ENCODE measurements at places on chromosomes 12 and 14.

DNA sequence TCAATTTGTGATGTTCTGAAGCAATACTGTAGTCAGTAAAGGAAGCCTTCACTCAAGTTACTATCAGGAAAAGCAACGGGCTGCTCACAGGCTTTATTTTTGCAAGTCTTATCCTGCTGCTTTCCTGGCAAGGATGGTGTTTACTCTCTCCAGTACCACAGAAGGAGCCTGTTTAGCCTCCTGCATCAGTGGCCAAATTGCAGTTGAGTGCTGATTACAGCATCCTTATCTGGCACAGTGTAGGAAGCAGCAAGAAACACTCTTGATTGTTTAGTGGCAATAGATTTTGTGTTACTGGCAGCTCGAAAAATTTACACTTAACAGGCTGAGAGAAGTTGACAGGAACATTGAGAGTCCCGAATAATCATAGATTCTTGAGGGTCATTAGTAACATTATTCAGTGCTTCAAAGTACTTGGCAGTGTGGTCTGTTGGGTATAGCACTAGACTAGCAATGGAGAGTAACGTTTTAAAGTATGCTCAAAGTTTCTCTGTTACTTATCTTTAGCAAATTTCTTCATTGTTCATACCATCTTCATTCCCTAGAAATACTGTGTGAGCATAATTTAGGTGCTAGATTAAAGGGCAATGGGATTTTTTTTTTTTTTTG lies 11.7 kb downstream of the TULP3 start:
- DNase-seq = peak; percentile 4

DNA sequence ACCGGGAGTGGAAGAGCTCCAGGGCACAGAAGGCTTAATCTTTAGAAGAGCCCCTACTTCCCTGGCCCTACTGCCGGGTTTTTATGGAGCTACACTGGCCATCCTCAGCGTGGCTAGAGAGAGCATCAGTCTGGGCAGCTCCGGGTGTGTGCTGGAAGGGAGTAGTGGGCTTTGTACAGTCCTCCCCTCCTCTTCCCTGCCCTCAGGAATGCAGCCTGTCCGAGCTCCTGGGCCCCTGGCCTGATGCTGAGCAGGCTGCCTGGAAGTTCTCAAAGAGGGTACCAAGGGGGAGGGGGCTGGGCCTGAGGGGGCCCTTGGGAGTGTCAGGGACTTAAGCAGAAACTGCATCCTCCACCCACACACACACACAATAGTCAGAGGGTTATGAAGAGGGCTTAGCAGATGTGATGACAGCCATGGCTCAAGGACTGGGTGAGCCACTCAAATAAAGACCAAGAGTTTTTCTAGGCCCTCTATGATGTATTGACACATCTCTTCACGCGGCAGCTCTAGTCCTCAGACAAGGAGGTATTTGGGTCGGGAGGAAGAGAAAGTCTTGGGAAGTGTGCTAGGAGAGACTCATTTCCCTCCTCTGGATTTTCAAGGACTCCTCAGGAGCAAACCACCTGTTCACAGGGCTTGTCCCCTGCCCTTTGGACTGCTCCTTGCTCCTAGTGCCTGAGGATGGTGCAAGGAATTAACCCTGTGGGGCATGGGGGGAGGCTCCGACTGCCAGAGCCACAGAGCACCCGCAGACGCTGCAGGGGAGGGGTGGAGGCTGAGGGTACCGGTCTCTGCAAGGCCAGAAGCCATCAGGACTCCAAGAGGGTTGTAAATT lies 16.5 kb upstream of the FIGNL2 start:
- no peak for DNase-seq

- DNase-seq = no peak
Measured at GRCh38 chr12:1840981-1841425, 20.6 kb downstream of the LRTM2 start.

- no peak for DNase-seq
Measured at GRCh38 chr14:89290813-89291212, 126.2 kb downstream of the FOXN3 start.

DNA sequence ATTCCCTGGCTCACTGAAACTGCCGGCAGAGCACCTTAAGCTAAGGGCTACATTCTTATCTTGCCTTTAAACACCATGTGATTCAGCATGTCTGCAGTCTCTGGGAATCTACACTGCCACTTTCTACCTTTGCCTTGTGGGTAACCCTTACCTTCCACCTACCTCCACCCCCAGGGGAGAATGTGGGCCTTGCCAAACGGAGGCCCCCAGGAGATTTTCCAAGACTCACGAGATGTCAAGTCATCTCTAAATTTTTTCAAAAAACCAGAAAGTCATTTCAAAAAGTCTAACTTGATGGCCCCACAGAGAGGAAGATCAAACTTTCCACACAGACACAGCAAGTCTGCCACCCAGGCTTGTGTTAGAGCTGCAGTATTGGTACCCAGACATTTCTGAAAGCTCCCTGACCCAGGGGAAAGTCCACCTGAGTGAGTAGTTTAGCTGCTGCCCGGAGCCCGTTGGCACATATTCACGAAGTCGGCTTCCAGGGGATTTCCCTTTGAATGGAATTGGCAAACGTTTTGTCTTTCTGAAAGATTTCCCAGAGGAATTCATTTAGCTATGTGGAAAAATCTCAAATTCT lies 4.7 kb upstream of the PSMA6 start:
- no peak for DNase-seq

Measured in GM23248 (cell line).